Metanephros (tissue), 2 donors: ENCODE measurements at places on chromosomes 1 and 21. TPM values are rescaled to one million over a fixed set of nuclear protein-coding genes. Genes with fewer than 3 reads are reported as not detected.

NBPF4 gene
- total RNA-seq = not detected

RNASEL gene
- 8.7 TPM for total RNA-seq

ZFP69 gene
- 3.0 TPM for total RNA-seq

LRRN2 gene
- total RNA-seq = 10.2 TPM

GADD45A gene
- total RNA-seq = 37.5 TPM

RCSD1 gene
- total RNA-seq = 26.0 TPM

CHRNB2 gene
- total RNA-seq = 0.35 TPM

TMCC2 gene
- total RNA-seq = 27.7 TPM

SPATA46 gene
- not detected for total RNA-seq

FCRL6 gene
- not detected for total RNA-seq

CDK18 gene
- 22.9 TPM for total RNA-seq

ELAVL4 gene
- 0.99 TPM for total RNA-seq

CFHR3 gene
- 0.23 TPM for total RNA-seq

IL10 gene
- total RNA-seq = 1.2 TPM

TAF1A gene
- total RNA-seq = 10.2 TPM

KRTAP19-1 gene
- total RNA-seq = not detected

SLC5A9 gene
- 7.7 TPM for total RNA-seq

CD5L gene
- total RNA-seq = 0.35 TPM

FBXO2 gene
- 1.4 TPM for total RNA-seq

RALGPS2 gene
- total RNA-seq = 42.4 TPM

IGSF21 gene
- 0.88 TPM for total RNA-seq

NES gene
- total RNA-seq = 62.2 TPM

PAQR6 gene
- 1.9 TPM for total RNA-seq

S100A16 gene
- total RNA-seq = 78.6 TPM

TNNT2 gene
- total RNA-seq = 7.4 TPM

RIMS3 gene
- total RNA-seq = 0.99 TPM

CD48 gene
- total RNA-seq = 5.5 TPM

MMP23B gene
- total RNA-seq = 48.1 TPM

ETV3L gene
- total RNA-seq = not detected

PODN gene
- total RNA-seq = 6.5 TPM

CENPF gene
- 17.6 TPM for total RNA-seq

RHBDL2 gene
- 1.5 TPM for total RNA-seq

RGS4 gene
- 4.5 TPM for total RNA-seq

TFF2 gene
- not detected for total RNA-seq

CACHD1 gene
- total RNA-seq = 39.9 TPM

MIXL1 gene
- not detected for total RNA-seq
